T-helper 2 cell (primary cell): ENCODE measurements at places on chromosomes 2 and 18.
A peak's percentile ranks its signal among the peaks of the same experiment; 100 is the strongest.

GRCh38 chr18:73848656-73849055 is 299.0 kb downstream of the FBXO15 start:
- no peak for DNase-seq

DNA sequence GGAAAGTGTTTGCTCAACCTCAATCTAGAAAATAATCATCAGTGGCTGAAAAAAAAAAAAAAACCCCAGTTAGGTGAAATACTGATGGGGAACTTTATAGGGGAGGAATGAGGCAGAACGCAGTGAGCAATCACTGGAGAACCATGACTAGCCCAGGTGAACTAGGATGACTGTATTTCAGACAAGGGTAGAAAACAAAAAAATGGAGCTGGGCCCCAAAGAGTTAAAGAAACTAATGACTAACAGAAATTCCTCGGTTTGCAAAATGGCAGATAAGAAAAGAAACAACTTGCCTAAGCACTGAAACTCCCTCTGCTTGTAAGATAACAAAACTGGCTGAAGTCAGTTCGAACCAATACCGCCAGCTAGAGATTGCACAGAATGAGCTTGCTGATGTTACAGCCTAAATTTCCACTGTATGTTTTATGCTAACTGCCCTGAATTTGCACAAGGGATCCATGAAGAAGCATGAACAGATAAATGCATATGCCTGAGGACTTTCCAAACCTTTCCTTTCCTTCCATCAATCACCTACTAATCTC is 245.9 kb downstream of the METTL4 start:
- DNase-seq: no peak

DNA sequence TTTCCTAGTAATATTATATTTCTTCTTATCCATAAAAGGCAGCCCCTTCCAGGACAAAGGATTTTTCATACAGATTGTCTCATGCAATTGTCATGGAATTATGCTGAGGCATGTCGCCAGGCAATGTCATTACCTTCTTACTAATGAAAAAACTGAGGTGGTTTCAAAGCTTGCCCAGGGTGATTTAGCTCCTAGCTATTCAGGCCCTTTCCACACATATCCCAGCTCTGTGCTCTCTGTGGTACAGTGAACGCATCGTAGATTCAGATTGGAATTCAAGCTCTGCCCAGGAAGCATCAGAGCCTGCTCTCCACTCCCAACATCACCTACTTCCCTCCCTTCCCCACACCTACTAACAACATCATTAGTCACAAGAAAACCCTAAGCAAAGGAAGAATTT is 60.1 kb downstream of the ATP8B1 start:
- DNase-seq: no peak

DNA sequence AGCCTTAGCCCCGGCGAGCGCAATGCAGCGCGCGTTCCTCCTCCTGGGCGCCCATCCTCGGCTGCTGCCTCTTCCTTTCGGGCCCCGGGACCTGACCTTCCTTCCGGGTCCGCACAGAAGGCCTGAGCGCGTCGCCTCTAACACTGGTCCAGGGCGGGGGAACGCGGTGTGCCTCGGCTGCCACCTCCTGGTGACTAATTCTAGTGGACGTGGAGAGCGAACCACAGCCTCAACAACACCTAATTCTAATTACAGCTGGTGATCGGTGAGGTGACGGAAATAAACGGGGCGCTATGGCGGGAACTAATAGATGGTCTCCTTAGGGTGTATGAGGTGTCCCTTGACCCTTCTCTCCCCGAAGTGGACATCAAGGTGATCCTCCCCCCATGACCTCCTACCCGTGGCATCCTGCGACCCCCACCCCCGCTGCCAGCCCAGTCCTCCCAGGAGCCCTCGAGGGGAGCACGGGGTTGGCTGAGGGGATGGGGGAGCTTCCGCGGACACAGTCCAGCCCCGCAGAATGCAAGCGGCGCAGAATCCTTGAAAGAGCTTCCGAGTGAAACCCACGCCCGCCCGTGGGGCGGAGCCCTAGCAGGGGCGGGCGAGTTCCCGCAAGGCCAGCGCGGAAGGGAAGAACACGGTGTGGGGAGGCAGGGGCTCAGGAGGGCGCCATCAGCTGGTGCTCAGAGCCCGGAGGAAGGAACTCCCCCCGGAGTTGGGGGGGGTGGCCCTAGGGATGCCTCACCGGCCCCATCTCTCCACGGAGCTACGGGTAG is 12.8 kb upstream of the HMSD start:
- DNase-seq: peak; percentile 27

- no peak for DNase-seq
Measured at GRCh38 chr2:67877301-67877700, 185.5 kb downstream of the C1D start.

GRCh38 chr2:145584353-145584752 is 1064.4 kb upstream of the ZEB2 start:
- DNase-seq: no peak

DNA sequence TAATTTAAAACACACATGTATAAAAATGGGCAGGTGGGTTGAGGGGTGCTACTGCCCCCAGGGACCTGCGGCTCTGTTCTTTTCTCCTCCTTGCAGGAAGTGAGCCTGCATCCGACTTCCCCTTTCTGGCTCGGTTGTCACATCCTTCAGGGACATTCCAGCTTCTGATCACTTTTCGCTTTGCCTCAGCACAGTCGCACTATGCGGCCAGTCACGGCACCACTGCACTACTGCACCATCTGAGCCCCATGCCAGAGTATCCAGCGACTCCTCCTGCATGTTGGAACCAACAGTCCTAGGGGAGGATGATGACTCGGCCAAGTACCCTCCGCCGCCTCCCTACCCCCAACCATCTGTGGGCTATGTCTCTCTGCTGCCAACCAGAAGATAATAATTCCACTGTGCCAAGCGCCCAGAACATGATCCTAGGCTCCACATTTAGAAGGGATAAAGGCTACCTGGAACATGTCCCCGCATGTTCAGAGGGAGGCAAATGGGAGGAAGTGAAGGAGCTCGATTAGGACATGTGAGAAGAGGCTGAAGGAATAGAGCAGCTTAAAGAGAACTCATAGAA is 17.6 kb downstream of the CDC42EP3 start:
- peak; percentile 40 for DNase-seq

GRCh38 chr2:221836095-221836494 is 264.0 kb upstream of the EPHA4 start:
- no peak for DNase-seq

- no peak for DNase-seq
Measured at GRCh38 chr2:66561645-66562303, 126.8 kb downstream of the MEIS1 start.

- DNase-seq: no peak
Measured at GRCh38 chr2:70073493-70073892, 13.8 kb upstream of the PCBP1 start.

- no peak for DNase-seq
Measured at GRCh38 chr2:32663864-32664263, 36.0 kb downstream of the TTC27 start.

GRCh38 chr2:109601783-109602182 is 12.0 kb downstream of the SEPTIN10 start:
- no peak for DNase-seq

DNA sequence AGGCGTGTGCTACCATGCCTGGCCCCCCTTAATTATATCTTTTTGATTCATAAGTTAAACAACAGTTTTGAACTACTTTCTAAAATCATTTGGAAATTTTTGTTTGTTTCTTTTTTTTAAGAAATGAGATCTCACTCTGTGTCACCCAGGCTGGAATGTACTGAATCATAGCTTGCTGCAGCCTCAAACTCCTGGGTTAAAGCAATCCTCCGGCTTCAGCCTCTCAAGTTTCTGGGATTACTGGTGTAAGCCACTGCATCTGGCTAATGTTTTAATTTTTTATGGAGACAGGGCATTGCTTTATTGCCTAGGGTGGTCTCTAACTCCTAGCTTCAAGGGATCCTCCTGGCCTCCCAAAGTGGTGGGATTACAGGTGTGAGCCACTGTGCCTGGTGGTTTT is 71.5 kb downstream of the BABAM2 start:
- no peak for DNase-seq

DNA sequence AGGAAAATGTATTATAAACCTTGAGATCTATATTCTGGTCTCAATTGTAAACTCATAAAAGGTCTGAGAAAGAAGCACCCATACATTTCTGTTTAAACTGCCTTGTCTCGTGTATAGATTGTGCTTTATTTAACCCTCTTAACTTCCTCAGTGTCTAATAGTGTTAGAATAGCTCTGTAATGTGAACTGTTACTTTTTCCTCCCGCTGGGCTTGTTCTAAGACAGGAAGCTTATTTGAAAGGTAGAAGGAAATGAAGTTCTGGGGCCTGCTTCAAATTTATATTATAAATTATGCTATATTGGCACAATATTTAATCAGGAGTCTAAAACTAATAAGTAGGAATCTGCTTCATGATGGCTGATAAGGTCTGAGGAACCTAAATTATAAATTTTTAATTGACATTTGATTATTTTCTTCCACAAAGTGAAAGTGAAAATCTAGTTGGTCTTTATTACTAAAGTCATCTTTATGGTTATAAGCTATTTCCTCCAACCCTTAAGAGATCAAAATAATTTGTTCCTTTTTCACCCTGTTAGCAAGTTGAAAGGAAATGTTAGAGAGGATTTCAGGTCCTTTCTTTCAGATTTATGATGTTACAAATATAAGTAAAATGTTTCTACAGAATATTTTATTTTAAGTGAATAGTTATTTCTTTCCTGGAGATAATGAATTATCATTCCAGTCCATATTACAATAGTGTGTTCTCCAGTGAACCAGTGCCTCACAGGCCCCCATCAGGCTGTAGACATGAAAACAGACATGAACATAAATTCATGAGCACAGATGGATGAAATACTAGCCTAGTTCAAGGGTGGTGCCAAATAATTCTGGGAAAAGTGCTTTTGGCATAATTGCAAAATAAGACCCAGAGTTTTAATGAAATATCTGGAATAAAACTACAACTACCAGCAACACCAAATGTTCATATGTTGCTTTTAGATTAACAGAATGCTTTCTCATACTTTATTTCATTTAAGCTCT is 7.9 kb downstream of the MFSD6 start:
- no peak for DNase-seq

DNA sequence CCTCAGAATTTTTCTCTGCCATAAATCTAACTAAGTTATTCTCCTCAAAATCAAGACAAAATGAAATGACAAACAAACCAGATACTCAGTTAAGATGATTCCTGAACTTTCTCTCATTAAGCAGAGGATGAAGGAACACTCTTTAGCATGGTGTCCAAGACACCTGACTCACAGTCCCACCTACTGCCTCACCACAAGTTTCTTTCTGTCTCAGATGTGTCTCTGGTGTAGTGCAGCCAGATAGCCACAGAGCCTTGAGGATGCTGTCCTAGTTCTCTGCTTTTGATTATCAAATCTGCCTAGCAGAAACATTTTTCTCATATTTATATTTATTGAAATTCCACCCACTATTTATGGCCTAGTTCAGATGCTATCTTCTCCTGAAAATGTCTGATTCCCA is 103.6 kb upstream of the TMEM200C start:
- peak; percentile 21 for DNase-seq

DNA sequence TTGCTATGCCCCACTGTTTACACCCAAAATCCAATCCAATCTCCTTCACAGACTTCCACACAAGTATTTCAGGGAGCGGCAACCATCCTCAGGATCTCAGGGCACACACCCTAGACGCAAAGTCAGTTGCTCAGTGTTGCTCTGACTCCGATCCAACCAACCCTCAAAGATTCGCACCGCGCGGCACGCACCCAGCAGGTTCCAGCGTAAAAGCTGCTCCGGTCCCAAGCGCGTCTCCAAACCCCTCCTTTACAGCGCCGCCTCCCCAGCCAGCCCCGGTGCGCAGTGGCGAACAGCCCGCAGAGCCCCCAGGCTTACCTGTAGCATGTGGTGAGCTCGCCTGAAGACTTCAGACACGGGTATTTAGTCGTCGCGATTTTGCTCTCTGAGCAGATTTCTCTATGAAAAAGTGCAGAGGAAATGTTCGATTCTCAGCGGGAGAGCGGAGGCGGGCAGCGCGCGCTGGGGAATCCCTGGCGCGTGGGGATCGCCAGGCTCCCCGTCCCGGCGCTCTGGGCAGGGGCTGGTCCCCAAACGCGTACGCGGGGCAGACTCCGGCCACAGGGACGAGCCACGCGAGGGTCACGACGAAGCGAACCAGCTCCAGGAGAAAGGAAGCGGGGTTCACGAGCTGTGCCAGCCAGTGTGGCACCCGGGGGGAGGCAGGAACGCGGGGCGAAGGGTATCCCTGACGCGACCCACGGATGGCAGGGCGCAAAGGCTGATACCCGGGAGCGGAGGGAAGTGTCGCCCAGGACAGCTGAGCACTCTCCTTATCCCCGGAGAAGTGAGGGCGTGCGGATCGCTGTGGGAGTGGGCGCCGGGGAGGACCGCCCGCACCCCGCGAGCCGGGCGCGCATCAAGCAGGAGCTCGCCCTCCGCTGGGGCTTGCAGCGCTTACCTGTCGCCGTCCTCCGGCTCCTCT is 650 bp downstream of the CCBE1 start:
- no peak for DNase-seq

DNA sequence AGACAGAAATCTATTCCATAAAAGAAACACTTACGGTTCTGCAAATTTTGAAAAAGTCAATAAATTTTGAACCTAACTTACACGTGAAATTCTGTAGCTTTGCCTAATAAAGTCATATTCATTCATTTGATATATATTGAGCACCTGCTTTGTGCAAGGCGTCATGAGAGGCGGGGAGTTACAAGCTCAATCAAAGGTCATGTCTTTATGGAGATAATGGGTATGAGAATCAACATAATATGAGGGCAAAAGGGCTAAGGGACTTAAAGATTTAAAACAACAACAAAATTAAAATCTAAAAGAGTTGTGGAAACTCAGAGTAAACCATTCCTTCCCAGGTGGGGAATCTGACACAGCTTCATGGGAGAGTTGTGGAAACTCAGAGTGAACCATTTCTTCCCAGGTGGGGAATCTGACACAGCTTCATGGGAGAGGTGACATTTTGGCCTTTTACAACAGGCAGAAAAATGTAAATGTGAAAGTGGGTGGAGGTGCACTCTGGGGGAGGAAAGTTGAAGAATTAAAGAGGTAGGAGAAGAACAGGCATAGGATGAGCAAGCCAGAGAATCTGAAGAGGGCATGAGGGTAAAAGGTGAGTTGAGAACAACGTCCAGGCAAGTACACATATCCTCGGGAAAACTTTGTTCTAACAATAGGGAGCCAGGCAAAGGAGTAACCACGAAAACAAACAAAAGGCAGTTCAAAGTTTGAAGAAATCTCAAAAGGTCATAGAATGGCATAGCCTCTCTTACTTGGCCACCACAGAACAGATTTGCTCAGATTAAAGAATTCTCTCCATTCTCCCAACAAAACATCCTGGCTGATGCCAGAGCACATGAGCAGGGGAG is 49.5 kb upstream of the CD226 start:
- DNase-seq: no peak

DNA sequence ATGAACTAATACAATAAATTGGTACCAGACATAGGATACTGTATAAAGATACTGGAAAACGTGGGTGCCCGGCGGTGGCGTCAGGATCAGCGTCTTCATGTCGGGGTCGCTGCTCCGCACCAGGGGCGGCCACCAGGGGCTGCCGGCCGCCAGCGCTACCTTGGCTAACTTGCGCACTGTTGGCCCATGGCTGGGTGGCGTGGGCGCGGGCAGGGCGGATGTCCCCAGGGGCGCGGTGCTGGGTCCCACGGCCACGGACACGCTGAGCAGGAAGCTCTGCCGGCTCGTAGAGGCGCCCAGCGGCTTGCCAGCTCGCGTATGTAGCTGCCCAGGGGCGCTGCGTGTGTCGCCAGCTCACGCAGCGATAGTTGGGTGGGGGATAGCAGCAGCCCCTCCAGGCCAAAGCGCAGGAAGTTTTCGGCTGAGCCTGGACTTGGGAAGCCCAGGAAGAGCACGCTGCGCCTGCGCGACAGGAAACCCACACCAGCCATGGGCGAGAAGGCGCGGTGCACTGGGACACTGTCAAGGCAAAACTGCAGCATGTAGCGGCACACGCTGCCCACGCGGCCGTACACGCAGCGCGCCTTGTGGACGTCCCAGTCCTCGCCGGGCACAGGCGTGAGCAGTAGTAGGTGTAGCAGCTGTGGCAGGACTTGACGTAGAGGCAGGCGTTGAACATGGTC is 299.9 kb downstream of the CCDC74A start:
- DNase-seq: no peak
